ENCODE measurements at places on chromosomes 7 and 10.

- no peak for DNase-seq
Measured at GRCh38 chr7:55977831-55978230, 13.4 kb downstream of the NIPSNAP2 start.

- no peak for DNase-seq
Measured at GRCh38 chr10:110434489-110435096, 63.1 kb upstream of the DUSP5 start.

- DNase-seq = no peak
Measured at GRCh38 chr10:131561897-131562296, 250.4 kb upstream of the TCERG1L start.

- no peak for DNase-seq
Measured at GRCh38 chr10:126686268-126686667, 15.8 kb upstream of the C10orf90 start.

- no peak for DNase-seq
Measured at GRCh38 chr10:50866317-50866716, 19.1 kb downstream of the A1CF start.
